Sigmoid colon (tissue), 7 donors: ENCODE measurements at places on chromosomes 4 and X. TPM values are rescaled to one million over a fixed set of nuclear protein-coding genes. Genes with fewer than 3 reads are reported as not detected.

Gene DGKK
- total RNA-seq: not detected

Gene UTP14A
- total RNA-seq: 14.4 TPM

Gene GC
- not detected for total RNA-seq

Gene OTUD6A
- not detected for total RNA-seq

Gene IL13RA1
- total RNA-seq: 42.1 TPM

Gene XAGE1A
- total RNA-seq: not detected

Gene DLG3
- total RNA-seq: 24.0 TPM

Gene STAP1
- not detected for total RNA-seq

DNA sequence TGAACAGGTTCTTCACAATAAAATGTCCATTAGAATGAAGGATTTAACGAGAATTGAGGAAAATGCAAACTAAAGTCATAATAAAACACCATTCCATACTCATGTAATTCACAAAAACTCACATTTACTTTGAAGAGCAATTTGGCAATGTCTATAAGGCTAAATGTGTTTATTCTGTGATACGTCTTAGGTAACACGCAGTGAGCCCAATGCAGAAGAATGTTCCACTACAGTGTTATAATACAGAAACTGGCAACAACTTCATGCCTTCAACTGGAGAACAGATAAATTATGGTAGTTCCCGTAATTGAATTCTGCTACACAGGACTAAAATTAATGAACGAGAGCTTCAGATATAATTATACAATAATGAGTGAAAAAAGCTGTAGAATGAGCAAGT lies 17.4 kb downstream of the ADH5 start:
- DNase-seq: no peak

GRCh38 chr4:130249002-130249401 lies 1153.0 kb downstream of the C4orf33 start:
- no peak for DNase-seq

- no peak for DNase-seq
Observed at GRCh38 chrX:2679534-2680485, 11.3 kb upstream of the CD99 start.

DNA sequence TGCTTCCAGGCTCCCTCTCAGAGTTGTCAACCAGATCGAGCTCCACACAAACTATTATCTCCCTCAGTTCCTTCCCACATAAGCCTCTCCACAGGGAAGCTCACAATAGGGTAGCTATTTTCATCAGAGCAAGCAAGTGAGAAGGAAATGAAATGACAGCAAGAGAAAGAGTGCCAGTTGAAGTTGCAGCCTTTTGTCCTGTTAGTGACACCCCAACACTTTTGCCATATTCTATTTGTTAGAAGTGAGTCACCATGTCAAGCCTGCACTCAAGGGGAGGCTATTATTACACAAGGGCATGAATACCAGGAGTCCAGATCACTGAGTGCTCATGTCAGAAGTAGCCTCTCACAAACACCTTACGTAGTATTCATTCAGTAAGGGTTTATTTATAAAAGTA lies 266.3 kb upstream of the NOCT start:
- no peak for DNase-seq

DNA sequence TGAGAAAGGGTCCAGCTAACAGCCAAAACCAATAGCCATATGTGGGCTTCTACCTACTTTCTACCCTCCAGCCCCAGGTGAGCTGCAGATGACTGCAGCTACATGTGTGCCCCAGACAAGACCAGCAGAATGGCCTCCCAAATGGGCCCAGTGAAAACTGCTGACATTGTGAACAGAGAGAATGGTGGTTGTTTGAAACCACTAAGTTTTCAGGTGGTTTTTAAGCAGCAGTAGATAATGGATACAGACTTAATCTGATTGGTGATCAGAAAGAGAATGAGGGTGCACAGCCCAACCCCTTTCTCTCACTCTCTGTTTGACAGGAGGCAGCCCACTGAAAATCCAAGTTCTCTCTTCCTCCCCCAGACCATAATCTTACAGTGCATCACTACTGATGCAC lies 42.5 kb upstream of the BBS12 start:
- DNase-seq: no peak

DNA sequence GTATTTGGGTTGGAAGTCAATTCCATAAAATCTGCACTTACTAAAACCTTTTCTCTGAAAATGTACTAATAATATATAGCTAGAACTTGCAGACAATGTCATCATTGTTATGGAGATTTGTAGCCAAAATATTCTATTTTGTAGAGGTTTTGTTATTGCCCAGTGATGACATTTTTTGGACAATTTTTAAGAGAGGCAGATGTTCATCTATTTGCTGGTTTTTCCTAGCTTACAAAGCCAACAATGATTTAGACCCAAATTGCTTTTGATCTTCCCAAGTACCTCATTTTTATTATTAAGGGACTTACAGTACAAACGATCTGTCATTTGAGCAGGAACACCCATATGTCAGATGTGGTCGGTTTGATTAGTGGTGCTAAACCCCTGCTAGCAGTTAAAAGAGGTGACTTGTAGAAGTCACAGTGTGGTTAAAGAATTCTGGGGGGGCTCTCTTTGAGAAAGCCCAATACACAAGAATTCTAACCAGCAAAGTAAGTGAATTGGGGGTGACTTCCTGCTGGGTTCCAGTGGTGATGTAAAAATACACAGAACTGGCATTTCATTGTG lies 136.2 kb downstream of the KIT start:
- DNase-seq: no peak

DNA sequence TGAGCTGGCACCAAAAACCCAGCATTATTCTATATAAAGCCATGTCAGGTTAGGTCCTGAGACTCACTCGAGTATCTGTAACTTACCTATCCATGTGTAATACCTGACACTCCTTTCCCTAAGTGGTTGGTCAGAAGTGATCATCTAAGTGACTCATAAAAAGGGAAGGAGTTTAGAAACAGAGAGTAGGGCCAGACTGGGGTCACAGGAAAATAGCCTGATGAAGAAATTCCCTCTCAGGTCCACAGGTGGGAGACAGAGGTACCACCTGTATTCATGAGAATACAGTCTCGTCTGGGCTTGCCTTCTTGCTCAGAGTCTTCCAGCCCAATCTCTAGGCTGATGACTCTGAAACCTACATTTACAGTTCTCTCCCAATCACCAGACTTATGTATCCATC lies 161.8 kb upstream of the MAP3K15 start:
- no peak for DNase-seq

DNA sequence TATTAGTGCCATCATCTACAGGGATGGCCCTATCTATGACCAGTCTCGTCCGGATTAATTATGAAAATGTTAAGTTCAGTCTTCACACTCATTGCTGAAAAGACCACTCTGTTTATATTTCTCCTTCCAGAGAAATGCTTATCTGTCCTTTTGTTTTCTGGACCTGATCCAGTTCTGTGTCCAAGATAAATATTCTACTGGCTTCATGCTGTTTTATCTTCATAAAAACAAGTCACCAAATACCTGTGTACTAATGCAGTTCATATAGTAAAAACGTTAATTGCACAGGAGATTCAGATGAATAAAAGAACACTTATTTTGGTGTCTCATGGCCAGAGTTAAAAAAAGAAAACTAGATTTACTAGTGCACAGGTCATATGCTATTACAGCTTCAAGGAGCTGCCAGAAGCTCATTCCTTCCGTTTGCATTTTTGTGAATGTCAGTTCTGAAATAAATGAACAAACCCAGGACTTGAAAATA lies 17.3 kb downstream of the FNIP2 start:
- DNase-seq: no peak

DNA sequence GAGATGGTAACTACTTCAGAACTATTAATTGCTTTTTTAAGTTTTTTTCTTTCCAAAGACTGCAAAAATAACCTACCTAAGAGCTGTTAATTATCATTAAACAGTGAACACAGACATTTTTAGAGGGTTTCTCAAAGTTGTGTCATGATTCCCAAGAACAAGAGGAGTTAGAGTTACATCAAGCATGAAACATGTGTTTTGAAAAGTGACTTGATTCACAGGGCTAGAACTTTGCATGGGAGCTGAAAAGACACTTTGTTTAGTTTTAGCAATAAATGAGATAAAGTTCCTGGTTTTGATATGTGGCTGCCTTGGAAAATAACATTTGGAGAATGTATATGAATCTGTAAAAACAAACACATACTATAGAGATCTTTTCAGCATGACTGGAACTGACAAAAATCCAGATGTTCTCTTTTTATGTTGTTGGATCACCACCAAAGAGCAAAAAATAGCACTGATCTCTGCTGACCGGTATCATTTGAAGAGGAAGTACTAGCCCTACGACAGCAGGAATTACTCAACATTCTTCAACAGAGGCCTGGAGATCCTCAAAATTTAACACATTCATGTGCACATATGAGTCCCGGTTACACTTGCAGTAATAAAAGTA lies 173.0 kb upstream of the PCDH18 start:
- DNase-seq: no peak

DNA sequence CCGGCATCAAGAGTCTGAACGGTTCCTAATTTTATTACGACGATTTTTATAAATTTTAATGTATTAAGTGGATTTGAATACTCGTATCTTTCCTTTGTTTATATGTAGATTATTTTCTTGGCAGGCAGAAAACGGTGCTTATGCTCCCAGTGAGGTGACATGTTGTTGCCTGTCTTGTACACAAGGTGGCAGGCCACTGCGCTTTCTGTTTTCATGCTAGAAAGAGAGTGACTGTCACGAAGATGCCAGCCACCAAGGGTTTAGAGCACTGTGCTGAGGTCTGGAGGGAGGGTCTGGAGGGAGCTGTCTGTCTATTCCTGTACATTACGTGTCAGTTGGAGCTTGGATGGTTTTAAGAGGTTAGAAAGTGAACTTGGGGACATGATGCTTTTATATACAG lies 87.7 kb downstream of the SHROOM2 start:
- no peak for DNase-seq

- no peak for DNase-seq
Observed at GRCh38 chr4:9983211-9983610, 38.1 kb downstream of the SLC2A9 start.

DNA sequence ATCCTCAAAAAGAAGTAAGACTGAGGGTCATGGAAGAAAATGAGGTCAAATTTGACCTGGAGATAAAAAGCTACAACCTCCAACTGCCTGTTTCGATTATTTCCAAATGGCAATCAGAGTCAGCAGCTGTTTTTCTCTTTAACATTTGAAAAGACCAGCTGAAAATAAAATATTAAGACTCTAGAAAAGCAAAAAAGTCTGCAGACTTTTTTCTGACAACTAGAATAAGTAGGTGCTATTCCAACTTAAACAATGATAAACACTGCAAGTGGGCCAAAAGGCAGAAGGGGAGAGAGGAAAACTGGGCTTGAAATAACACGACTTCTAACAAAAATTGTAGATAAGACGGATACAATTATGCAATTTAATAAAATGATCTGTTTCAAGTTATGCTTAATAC lies 110.4 kb downstream of the LRBA start:
- no peak for DNase-seq

DNA sequence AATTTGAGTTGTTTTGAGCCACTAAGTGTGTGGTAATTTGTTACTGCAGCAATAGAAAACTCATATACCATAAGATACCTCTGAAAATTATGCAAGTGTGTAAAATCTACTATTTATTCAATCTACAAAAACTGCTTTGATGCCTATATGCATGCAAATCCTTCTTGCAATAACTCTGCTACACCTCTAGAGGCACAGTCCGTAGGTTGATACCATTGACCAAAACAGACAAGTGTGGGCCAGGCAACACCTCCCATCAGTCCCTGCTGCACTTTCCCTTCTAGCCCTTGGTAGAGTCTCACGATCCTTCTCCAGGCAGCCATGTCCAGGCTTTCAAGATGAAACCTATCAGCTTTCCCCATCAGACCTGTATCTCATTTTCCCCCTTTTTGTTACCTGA lies 48.8 kb upstream of the FAM9A start:
- DNase-seq: no peak

DNA sequence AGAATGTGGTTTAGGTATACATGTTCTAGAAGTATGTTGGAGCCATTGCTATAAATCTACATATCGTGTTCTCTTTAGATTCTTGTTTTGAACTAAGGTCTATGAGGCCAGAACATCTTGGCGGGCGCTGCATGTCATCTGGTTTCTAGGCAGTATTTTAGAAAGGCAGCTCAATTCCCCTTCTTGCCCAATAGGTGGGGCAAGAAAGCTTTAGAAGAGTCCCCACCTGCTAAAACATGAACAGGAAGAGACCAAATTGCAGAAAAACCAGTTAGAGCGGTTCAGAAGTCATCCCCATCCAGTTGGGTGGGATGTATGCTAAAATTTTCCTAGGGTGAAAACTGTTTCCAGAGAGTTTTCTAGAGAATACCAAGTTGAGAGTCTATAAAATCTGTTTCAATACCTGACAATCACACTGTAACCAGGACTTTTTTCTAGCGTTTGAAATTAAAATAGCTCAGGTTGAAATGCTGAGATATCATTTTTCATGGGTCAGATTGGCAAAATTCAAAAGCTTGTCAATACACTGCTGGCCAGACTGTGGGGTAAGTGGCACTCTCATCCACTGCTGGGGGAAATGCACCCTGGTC lies 17.5 kb upstream of the SH3KBP1 start:
- no peak for DNase-seq

DNA sequence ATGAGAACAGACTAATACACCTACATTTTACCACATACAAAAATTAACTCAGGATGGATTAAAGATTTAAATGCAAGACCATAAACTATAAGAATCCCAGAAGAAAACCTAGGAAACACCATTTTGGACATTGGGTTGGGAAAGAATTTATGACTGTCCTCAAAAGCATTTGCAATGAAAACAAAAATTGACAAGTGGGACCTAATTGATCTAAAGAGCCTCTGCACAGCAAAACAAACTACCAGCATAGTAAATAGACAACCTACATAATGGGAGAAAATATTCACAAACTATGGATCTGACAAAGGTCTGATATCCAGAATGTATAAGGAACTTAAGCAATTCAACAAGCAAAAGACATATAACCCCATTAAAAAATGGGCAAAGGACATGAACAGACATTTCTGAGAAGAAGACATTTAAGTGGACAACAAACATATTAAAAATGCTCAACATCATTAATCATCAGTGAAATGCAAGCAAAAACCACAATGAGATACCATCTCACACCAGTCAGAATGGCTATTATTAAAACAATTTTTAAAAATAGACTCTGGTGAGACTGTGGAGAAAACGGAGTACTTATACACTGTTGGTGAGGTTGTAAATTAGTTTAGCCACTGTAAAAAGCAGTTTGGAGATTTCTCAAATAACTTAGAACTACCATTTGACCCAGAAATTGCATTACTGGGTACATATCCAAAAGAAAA lies 221.7 kb upstream of the DIPK2B start:
- no peak for DNase-seq

GRCh38 chrX:28628120-28628519 lies 40.9 kb downstream of the IL1RAPL1 start:
- DNase-seq: no peak

- DNase-seq: no peak
Observed at GRCh38 chrX:130167040-130167439, 1.4 kb upstream of the AIFM1 start.

DNA sequence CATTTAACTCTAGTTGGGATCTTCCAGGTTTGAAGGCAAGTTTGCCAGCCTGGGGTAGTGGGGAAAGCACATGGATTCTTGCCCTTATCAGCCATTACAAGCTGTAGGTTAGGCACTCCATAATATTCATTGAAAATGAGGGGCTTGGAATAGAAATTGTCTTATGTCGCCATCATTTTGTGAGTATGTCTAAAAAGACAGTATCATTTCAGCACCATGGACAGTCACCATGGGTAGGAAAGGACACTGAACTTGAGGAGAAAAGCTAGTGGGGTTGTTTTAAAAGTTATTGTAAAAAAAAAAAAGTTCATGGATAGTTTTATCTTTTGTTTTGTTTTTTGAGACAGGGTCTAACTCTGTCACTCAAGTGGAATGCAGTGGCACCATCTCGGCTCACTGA lies 356.1 kb downstream of the HNRNPD start:
- no peak for DNase-seq
